ENCODE measurements at places on chromosomes 2 and 18.

GRCh38 chr2:75716406-75716805, 5.7 kb upstream of the GCFC2 start:
- DNase-seq, result no peak

DNA sequence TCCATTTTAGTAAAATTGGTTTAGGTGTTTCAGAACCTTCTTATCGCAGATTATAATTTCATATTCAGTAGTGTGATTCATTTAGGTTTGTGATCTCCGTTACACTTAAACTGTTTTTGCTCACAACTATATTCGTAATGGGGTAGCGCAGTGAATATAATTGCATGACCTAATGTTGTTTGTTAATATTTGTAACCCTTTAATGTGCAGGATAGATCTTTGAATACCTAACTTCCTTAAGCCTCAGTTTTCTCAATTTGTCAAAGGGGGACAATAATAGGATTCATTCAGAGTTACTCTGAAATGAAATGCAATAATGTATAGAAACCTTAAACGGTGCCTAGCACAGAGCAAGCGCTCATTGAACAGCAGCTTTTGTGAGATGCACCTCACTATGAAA, 558 bp upstream of the ZDBF2 start:
- no peak for DNase-seq

DNA sequence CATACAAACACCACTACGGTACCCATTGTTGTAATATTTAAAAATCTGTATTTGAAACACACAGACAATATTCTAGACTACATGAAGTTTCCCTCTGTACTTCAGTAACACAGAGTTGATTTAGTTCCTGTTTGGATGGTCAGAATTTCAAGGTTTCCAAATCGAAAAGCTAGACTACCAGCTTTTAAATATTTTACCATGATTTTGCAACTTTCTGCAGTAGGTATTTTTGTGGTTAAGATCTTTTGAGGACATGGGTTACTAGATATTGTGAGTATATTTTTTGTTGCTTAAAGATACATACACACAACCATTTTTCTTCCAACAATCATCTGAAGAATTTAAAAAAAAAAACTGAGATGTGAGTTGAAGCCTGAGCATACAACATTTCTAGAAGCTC, 10.9 kb downstream of the SERPINB5 start:
- DNase-seq, result no peak

GRCh38 chr2:147644491-147644890, 200.3 kb upstream of the ACVR2A start:
- no peak for DNase-seq

DNA sequence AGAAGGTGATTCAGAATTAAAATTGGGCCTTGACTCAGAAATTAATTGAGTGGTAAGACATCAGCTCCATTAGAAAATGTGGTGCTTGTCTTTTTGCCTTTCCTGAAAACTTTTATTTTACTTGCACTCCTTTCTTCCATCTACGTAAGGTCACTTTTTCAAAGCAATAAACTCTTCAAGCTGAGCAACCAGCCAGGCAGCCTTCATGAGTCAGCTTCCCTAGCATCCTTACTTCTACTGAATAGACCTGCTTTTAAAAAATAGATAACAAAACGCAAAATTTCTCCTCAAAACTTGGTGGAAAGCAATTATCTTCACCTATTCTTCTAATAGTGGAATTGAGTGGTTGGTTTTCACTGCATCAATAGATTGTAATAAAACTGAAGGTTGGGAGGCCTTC, 504.2 kb downstream of the ARHGAP15 start:
- no peak for DNase-seq

DNA sequence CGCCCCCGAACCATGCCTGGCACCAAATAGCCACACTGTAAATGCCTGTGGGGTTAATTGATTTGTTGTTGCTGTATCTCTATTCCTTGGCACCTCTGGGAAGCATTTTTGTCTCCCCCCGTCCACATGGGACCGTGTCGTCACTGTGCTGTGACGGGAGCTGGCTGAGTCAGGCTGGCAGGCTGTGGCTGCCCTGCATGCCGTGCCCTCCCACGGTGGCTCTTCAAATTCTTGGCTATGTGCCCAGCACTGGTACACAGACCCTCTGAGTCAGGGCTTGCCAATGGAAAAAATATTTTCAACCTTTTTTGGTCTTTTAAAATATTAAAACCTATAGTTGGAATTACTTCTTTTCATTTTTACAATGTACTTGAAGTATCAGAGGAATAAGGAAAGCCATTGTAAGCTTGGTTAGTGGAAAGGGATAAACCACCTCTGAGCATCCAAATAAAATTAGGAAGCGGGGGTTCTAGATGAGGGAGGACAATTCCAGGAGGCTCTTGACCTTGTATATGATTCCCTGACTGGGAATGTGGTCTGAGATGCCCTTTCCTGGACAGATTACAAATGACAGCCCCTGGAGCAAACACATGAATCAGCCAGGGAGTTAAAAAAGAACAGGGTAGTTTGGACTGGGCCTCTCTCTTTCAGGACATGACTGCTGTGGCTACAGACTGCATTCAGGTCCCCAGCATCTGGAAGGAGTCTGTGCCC, 59.4 kb downstream of the DGKD start:
- DNase-seq, result no peak

- DNase-seq, result no peak
These were observed 529 bp upstream of the AMER3 start for GRCh38 chr2:130754811-130755210.

DNA sequence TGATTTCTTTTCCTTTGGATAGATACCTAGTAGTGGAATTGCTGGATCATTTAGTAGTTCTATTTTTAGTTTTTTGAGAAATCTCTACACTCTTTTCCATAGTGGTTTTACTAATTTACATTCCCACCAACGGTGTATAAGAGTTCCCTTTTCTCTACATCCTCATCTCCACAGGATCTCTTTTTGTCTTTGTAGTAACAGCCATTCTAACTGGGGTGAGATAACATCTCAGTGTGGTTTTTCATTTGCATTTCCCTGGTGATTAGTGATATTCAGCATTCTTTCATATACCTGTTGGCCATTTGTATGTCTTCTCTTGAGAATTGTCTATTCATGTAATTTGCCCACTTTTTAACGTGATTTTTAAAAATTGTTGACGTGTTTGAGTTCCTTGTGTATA, 13.8 kb downstream of the RFTN2 start:
- no peak for DNase-seq

DNA sequence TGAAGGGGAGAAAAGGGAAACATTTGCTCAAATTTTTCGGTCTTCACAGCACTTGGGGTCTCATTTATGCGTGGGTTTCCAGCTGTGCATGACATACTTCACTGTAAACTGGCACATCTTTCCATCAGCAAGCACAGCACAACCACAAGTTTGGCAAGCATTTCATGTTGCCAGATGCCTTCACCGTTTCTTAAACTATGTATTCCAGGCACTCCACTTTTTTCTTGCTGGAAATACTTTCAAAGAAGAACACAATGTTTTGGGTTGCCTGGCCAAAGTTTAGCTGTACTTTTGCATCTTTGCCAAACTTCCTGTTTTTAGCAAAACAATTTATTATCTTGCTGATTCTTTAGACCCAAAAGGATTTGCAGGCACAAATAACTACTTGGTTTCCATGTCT, 194.6 kb upstream of the MEIS1 start:
- DNase-seq, result no peak

Data from stimulated activated CD4-positive, alpha-beta T cell treated with anti-CD3 and anti-CD28 coated beads, Interleukin-1b, Interleukin-23, amount 100 ng/mL, for 24 hours (primary cell).